Fibroblast of pulmonary artery (primary cell): ENCODE measurements at places on chromosomes 3 and 15.

DNA sequence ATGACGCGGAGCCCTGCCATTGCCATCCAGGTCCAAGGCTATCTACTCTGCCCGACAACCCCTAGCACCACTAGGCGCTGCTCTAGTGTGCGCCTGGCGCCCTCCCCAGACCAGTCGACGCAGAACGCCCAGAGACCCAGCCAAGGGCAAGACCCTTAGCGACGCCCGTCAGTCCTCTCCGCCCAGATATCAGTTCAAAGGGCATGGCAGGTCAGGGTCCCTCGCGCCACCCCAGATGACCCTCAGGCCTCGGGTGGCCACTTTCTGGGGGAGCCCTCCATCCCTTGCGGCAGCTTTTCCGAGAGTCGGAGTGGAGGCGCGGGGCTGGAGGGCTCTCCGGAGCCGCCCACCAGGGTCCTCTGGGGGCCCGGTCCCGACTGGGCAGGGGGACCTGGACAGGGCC is 371 bp upstream of the CLSTN2 start:
- DNase-seq: no peak

- no peak for DNase-seq
Measured at GRCh38 chr3:112593258-112593657, 31.4 kb downstream of the SLC35A5 start.

GRCh38 chr15:41445399-41445798 is 28.5 kb downstream of the RTF1 start:
- no peak for DNase-seq

DNA sequence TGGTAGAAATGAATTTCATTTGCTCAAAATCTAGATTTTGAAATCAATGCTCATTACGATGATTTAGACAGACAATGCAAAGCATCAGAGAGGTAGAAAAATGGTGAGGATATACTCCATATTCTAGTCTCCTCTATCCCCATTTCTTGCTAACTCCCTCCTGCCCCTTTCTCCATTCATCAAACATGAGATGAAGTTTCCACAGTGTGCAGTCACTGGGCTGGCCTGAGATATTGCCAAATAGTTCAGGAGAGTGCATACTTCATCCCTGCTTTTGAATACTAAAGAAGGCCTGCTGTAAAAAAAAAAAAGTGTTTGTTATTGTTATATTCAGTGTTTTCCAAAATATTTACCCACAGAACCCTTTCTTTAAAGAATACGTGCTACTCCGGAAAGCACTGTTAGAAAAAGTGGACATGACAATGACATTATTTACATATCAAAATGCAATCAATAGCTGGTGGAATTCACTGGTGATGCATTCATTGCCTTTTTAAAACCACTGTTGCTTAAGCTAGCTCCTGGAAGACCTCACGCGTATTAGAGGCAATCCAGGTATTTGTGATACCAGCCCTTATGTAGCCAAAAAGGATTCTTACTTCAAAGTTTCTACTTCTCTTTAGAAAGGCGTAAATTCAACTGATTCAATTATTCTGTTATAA is 247.6 kb upstream of the SOX2 start:
- no peak for DNase-seq

GRCh38 chr15:95016511-95017229 is 785.3 kb downstream of the MCTP2 start:
- DNase-seq: no peak

GRCh38 chr3:3468596-3468995 is 289.1 kb upstream of the CRBN start:
- no peak for DNase-seq

DNA sequence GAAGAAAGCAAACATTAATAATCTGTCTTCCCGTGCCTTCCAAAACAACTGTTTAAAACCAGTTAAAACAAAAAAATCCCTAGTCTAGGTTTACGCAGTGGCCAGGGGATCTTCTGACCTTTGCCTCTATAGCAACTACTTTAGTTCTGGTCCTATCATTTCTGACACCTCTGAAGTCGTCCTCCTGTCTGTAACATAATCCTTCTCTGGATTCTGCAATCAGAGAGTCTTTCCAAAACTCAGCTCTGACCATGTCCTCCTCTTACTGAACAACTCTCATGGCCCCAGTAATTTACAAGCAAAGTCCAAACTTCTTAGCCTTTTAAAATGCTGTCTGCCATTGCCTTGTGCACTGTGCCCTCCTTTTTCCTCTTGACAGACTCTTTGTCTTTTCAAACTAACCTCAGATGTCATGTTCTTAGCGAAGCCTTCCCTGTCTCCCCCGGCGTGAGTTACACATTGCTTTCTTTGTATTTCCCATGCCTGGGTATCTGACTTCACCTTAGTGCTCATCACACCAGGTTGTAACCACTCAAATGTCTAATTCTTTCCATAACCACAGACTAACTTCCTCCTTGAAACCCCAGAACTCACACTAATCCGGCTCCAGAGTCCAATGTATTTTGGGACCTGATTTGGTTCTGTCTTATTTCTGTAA is 105.2 kb upstream of the BNIP2 start:
- no peak for DNase-seq

DNA sequence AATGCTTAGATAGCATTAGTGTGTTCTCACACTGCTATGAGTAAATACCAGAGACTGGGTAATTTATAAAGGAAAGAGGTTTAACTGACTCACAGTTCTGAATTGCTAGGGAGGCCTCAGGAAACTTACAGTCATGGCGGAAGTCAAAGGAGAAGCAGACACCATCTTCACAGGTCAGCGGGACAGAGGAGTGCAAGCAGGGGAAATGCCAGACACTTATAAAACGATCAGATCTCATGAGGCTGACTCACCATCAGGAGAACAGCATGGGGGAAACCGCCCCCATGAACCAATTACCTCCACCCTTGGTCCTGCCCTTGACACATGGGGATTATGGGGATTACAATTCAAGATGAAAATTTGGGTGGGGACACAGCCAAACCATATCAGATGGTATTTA is 381.5 kb upstream of the DPPA4 start:
- DNase-seq: no peak

DNA sequence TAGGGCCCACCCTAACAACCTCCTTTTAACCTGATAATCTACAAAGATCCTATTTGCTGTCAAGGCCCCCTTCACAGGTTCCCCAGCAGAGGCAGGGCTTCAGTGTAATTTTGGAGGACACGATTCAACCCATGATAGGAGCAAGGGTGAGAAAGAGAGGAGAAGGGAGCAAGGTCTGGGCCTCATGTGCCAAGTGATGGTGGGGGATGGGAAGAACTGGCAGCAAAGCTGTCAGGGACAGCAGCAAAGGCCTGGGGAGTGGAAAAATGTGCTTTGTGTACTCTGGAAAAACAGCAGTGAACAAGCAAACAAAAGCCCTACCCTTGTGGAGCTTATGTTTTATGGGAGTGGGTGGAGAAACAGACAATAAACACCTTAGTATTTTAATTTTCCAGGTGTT is 2.7 kb upstream of the GALNT15 start:
- DNase-seq: no peak

GRCh38 chr15:69659454-69660050 is 206.9 kb downstream of the RPLP1 start:
- DNase-seq: no peak

DNA sequence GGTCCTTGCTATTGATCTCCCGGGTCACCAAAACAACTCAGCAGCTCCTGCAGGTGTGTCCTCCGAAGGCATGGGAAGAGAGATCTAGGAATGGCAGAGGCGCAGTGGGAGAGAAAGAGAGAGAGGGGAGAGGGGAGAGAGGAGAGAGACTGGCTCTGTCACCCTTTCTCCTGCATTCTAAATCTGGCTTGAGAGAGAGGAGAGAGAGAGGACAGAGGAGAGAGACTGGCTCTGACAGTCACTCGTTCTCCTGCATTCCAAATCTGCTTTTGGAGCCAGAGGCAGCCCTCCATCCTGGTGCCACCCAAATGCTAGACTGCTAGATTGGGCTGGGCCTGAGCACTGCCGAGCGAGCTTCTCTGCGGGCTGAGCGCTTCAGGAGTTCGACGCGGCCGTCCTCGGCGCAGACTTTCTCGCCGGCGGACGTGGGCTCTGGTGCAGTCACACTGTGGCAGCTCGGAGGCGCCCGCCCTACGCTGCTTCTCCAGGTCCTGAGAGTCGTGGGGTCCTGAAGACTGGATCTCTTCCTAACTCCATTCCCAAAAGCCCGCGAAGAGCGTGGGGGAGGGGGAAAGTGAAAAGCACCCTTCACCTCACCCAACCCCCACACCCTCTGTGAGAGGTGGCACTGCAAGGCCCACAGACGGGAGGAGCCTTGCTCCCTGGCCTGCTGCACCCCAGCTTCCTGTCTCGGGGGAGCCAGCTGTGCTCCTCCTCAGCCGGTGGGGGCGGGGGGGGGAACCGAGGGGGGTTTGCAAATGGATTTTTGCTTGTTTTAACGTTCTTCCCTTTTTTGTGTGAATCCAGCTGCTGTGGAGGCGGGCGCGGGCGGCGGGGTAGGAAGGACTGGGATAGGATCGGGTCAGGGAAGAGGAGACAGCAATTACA is 222.3 kb downstream of the MEIS2 start:
- DNase-seq: no peak
